ENCODE measurements at places on chromosomes 1 and 21.

DNA sequence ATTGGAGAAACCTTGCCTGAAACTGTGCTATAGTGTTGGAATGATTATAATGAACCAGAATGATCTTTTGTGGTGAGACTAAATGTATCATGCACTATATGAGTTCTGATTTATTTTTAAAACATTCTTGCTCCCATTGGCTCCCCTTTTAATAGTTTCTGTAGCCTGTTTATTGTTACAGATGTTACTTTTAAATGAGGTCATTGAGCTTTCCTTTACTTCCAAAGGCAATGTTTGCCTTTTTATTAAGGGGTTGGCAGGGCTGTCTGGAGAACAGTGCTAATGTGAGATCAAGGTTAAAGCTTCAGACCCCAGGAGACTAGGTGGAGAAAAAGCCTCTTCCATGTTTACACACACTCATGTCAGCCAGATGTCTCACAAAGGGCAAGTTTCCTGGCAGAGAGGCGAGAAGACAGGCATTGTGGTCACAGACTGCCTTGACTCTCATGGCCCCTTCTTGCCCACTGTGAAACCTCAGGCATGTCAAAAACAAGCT, 120.6 kb upstream of the RAVER2 start:
- no peak for DNase-seq

- no peak for DNase-seq
Measured at GRCh38 chr1:231803353-231803752, 176.8 kb downstream of the DISC1 start.

GRCh38 chr21:34055615-34056014, 17.8 kb upstream of the MRPS6 start:
- DNase-seq: no peak

DNA sequence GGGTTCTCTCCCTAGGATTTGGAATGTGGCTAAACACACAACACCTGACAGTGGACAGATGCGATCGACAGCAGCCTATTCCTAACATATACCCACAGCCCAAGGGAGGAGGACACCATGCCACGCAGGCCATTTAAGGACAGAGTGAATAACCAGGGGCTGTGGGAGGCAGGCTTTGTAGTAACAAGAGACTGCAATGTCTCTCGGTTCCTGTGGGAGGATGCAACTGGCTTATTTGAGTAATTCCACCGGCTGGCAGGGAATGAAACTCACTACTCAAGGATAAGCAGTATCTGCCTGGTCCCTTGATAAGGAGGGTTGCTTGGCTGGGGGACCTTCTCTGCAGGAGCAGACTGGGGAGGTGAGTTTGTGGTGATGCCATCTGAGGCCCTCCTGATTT, 109.6 kb downstream of the PCP4 start:
- no peak for DNase-seq

DNA sequence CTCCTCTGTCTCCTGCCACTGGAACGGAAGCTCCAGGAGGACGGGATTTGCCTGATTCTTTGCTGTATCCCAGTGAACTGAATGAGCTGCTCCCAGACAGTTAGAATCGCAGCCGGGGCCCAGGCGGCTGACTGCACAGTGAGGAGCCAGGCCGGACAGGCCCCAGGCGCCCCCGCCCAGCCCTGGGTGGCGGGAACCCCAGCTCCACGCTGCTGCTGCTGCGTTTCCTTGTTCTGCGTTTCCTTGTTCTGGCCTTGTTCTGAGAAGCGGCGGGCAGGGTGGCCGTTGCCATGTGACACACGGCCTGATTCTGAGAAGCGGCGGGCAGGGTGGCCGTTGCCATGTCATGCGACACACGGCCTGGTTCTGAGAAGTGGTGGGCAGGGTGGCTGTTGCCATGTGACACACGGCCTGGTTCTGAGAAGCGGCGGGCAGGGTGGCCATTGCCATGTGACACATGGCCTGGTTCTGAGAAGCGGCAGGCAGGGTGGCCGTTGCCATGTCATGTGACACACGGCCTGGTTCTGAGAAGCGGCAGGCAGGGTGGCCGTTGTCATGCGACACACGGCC, 56.2 kb downstream of the SLC37A1 start:
- DNase-seq: no peak

DNA sequence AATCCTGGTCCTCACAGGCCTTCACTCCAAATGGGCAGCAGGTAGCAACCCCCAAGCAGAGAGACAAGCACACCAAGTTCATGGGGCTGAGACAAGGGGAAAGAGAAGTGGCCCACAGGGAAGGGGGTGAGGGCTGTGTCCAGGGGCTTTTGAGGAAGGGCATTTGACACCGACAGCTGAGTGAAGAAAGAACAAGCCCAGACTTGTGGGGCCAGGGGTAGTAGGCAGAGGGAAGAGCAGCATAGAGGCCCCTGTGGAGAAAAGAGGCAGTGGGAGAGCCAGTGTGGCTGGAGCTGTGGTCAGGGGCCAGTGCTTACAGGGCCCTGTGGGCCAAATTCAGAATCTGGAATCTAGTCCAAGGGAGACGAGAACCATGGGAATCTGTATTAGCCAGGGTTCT, 85.4 kb downstream of the IGSF21 start:
- DNase-seq: no peak

DNA sequence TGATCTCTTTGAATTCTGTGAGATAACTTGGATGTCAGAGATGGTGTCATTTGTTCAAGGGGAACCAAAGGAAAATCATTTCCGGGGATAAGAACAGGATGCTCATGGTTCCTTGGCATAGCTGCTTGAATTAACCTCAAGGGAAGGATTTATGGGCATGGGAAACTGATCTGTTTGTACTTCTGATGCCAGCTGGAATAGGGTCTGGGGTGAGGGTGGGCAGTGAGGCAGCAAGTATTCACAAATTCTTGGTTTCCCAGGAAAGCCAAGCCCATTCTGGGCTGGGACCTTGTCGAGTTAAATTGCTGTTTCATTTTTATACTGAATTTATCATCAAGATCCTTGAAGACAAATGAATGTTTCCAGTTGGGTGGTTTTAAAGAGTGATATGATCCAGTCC, 14.1 kb downstream of the INTS3 start:
- DNase-seq: no peak

DNA sequence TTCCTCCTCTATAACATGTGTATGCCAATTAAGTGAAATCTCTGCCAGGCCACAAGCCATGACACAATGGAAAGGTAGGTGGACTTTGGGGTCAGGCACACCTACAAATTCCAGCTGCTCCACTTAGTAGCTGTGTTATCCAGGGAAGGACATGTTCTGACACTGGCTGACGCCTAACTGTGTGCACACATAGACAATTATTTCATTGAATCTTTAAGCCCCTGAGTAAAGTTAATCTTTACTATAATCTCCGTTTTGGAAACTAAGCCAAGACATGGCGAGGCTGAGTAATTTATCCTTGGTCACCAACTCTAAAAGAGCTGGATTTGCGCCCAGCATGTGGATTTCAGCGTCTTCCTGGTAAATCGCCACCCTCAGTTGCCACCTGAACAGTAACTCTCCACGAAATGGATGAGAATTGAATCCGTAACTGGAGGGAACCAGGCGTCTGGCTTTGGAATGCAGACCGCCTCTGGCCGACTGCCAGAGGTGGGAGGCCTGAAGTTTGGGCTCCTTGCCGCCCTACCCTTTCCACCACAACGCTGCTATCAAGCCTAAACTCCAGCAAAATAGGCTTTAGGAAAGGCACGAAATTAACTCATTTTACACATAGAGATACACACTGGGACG, 888 bp upstream of the SNRPE start:
- no peak for DNase-seq

- no peak for DNase-seq
Measured at GRCh38 chr1:17874231-17874630, 119.1 kb downstream of the ACTL8 start.

- no peak for DNase-seq
Measured at GRCh38 chr1:31782421-31783410, 18.6 kb upstream of the ADGRB2 start.

GRCh38 chr1:147605591-147605990, 64.3 kb downstream of the BCL9 start:
- no peak for DNase-seq

DNA sequence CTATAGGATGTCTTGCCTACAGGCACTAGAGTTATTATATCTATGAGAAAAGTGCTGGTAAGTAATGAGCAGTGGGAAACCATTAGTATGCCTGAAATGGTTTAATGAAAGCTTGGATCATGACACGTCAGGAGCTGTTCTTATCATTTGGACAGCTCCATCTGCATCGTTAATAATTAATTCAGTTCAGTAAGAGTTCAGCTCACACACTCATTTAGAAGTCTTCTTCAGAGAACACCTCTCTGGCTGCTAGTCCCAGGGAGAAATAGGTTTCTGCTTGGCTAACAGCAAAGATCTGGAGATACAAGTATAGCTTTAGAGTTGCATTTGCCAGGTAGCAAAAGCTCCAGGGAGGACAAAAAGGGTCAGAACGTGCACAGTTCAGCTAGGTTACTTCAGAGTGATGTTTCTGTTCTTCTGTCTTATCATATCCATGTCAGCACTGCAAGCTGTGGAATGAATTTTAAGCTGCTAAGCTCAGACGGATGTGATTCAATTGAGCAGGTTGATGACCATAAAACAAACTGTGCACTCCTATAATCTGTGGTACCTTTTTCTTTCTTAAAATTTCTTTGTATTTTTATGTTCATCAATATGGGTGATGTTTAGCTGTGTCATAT, 173.6 kb downstream of the ADGRL2 start:
- DNase-seq: no peak

- no peak for DNase-seq
Measured at GRCh38 chr1:220786057-220786336, 716 bp upstream of the MTARC1 start.

DNA sequence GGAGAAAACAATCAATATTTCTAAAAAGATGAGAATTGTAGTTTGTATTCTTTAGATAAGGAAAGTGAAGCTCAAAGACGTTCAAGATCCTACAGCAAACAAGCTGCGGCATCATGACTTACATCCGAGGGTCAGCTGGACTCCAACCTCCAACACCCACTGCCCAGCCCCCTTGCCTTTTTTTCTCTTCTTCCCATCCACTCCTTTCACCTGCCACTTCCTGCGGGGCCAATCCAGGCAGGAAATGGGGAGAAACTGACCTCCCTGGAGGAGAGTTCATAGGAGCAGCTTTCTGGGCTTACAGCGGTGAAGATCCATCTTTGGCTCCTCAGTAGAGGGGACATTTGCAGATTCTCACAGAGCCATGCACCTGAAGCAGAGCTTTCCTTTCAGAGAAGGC, 361.5 kb downstream of the PTPRU start:
- DNase-seq: no peak

Measured in GM12864 (cell line).